ENCODE measurements at places on chromosomes 4 and X.

GRCh38 chrX:123731987-123732669, 724 bp downstream of the THOC2 start:
- peak overlapping the region; percentile 81 for H3K27ac ChIP-seq
- H3K27me3 ChIP-seq = no peaks in the 10 kb centered on the region
- peak overlapping the region; percentile 74 for H3K4me3 ChIP-seq
- peaks cover 4% of the 10 kb centered on the region for H3K4me1 ChIP-seq
- peaks cover 7% of the 10 kb centered on the region for H3K36me3 ChIP-seq

DNA sequence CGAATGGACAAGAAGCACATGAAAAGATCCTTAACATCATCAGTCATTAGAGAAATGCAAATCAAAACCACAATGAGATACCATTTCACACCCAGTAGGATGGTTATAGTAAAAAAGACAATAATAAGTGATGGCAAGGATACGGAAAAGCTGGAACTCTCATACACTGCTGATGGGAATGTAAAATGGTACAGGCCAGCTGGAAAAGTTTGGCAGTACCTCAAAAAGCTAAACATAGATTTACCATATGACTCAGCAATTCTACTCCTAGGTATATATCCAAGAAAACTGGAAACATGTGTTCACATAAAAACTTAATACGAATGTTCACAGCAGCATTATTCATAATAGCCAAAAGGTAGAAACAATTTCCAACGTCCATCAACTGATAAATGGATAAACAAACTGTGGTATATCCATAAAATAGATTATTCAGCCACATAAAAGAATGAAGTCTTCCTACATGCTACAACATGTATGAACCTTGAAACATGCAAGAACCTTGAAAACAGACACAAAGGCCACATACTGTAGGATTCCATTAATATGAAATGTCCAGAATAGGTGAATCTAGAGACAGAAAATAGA, 11.9 kb downstream of the RPS6KA3 start:
- H3K36me3 ChIP-seq = no peaks in the 10 kb centered on the region
- no peak overlapping the region for H3K4me3 ChIP-seq
- no peak for DNase-seq

DNA sequence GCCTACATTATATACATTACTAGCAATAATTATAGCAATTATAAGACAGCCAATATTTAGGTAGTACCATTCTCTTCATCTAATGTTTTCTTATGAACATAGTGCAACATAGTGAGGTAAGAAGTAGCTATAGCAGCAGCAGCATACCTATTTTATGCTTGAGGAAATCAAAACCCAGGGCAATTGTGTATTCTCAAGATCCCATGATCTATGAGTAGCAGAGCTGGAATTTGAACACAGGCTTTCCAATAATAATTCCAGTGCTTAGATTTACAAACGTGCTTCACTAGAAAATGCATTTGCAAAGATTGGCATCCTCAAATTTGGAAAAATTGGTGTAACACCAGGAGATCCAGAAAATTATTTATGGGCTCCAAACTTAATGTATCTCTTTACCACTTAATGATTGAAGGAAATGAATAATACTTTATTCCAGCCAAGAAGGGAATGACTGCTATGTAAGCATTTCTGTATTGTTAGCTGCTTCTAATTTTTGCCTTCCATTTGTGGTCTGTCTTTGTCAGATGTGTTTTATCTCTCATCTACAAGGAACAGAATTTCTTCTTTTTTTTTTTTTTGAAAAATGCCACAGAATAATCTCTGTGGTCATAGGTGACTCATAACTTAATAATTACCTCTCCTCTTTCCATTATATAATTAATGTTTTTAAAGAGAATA, 451.1 kb downstream of the ARAP2 start:
- no peak overlapping the region for H3K27ac ChIP-seq
- H3K4me1 ChIP-seq = no peaks in the 10 kb centered on the region
- H3K36me3 ChIP-seq = no peaks in the 10 kb centered on the region
- no peak for DNase-seq
- no peaks in the 10 kb centered on the region for H3K27me3 ChIP-seq
- H3K4me3 ChIP-seq = no peak overlapping the region

GRCh38 chr4:41913509-41913908, 21.7 kb upstream of the TMEM33 start:
- no peak for DNase-seq
- H3K27me3 ChIP-seq = no peaks in the 10 kb centered on the region
- no peak overlapping the region for H3K4me3 ChIP-seq
- H3K36me3 ChIP-seq = no peaks in the 10 kb centered on the region

Measured in small intestine (tissue), 16 donors.